ENCODE measurements at places on chromosomes 7 and 10.

GRCh38 chr10:92897916-92898315, 49.6 kb downstream of the EXOC6 start:
- DNase-seq: no peak

- no peak for DNase-seq
Measured at GRCh38 chr10:77313066-77313750, 324.4 kb downstream of the KCNMA1 start.

DNA sequence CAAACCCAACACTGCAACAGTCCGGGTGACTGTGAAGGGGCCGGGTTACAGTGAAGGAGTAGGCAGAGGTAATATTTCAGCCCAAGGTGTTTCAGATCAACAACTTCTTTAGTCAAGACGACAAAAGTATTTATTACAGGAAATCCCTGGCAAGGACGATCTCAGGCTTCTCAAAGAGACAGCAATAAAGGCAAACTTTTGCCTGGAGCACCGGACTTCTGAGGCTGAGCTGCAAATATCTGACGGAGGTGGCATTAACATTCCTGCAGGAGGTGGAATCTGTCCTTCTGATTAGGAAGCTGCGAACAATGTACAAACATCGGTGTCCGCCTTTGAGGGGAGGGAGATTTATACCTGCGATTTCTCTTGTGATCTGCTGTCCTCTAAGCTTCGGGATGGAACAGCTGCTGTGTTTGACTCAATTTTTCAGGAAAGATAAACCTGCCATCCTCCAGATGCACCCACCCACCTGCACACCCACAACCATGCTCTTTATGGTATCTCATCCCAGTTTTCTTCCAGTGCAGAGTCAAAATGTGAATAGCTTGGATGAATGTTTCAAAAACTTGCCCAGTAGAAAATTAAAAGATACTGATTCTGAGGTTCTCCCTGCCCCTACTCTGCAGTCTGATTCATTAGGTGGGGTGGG, 32.1 kb downstream of the EMX2 start:
- DNase-seq: no peak

DNA sequence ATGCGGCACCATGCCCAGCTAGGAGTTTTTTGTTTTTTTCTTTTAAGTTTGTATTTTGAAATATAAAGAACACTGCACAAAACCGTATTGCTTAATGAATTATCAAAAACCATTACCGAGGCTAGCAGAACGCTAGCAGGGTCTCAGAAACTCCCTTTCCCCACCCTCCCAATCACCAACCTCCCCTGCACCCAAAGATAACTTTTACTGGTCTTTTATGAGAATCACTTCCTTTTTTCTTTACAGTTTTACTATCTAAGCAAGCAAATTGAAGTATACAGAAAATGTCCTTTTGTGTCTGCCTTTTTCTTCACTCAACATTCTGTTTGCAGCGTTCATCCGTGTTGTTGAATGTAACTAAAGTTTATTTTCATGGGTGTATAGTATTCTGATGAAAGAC, 13.4 kb downstream of the HIP1 start:
- no peak for DNase-seq

- DNase-seq: no peak
Measured at GRCh38 chr10:117262903-117263293, 22.0 kb downstream of the SLC18A2 start.

- peak; percentile 0 for DNase-seq
Measured at GRCh38 chr7:69078997-69079769, 519.1 kb upstream of the AUTS2 start.
